ENCODE measurements at places on chromosomes 1 and 21. TPM values are rescaled to one million over a fixed set of nuclear protein-coding genes. Genes with fewer than 3 reads are reported as not detected.

GRCh38 chr1:6358144-6358624 is 35.4 kb downstream of the ACOT7 start:
- DNase-seq = no peak

DNA sequence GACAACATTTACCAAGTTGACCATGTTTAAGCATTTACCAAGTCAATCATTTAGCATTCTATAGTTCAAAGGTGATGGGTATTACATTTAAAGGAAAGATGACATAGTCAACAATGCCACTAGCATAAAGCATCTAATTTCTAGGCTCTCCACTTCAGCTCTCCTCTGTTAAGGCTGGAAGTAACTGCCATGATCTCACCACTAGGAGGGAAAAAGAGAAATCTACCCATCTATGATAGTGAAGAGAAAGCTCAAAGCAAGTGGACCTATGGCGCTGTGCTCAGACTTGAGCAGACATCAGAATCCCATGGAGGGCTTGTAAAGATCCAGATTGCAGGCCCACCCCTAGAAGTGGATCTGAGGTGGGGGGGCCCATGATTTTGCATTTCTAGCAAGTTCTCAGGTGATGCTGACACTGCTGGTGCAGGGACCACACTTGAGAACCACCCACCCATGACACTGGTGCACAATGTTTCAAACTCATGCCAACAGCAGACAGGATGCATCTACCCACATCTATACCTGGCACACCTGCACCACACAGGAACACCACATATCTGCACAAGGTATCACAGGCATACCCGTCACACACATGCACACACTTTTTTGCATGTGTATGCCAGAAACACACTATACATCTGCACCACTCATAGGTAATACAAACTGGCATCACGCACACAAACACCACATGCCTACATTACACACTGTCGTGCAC is 392.9 kb upstream of the RUNX1 start:
- DNase-seq = no peak

GRCh38 chr1:25926731-25927496 is 20.7 kb upstream of the STMN1 start:
- DNase-seq = no peak

Gene FAM163A
- 0.18 TPM for total RNA-seq

- DNase-seq = no peak
These were observed 398.3 kb downstream of the DUSP10 start for GRCh38 chr1:221343607-221344006.

Gene LCE2B
- total RNA-seq = not detected

DNA sequence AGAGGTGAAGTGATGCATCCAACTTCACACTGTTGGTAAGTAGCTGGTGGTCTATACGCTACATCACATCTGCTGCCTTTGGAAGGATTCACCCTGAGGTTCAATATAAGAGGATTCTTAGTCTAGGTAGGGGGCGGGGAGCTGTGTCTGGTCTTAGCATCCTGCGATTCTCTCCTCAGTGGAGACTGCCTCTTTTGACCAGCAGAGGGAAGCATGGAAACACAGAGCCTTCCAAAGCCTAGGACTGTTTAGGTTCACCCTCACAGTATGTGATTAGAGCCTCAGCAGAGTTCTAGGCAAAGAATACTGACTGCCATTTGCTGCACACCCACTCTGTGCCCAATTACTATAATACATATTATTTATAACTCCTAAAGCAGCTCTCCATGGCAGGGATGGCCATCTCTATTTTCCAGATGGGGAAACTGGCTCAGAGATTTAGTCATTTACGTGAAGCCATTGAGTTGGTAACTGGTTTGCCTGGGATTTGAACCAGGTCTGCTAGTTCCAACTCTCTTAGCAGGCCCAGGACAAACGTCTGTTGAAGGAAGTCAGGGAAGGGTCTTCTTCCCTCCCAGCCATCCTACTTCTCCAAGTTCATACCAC is 28.9 kb upstream of the EFCAB14 start:
- DNase-seq = peak; percentile 77

DNA sequence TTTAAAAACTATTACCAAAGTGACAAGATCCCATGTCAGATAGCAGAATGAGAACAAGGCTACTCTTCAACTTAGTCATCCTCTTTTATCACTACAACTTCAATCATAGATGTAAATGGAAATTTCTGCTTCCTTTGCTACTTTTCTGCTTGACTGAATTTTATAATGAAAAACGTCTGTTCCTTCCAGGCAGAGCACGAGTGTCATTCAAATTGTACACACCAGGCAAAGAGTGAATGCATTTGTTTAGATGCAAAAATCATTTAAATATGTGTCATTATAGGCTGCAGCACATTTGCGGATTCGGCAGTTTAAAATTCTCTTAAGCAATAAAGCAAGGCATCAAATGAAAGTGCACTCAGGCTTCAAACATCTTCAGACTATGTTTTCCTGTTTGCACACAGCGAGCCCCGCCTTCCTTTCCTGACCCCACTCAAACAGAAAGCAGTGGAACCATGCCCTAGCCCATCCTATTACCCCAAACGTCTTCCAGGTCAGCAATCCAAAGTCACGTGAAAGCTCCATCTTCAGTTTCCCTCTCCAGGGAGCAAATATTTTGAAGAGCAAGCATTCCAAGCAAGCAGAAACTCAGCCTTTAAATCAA is 99.6 kb downstream of the APP start:
- DNase-seq = no peak

- DNase-seq = no peak
These were observed 99.9 kb downstream of the ZSCAN20 start for GRCh38 chr1:33572387-33572786.

Gene RHCE
- total RNA-seq = not detected
